CD4-positive, alpha-beta T cell treated with Interleukin-4 for 4 hours (primary cell): ENCODE measurements at places on chromosomes 3 and 15.

- DNase-seq, result no peak
Measured at GRCh38 chr15:42832576-42832975, 88.0 kb downstream of the TTBK2 start.

GRCh38 chr3:191531434-191531972 is 70.5 kb downstream of the PYDC2 start:
- DNase-seq, result no peak

GRCh38 chr3:152139651-152140050 is 129.1 kb upstream of the MBNL1 start:
- no peak for DNase-seq

- DNase-seq, result peak; percentile 4
Measured at GRCh38 chr15:99631255-99631654, 65.5 kb downstream of the MEF2A start.

DNA sequence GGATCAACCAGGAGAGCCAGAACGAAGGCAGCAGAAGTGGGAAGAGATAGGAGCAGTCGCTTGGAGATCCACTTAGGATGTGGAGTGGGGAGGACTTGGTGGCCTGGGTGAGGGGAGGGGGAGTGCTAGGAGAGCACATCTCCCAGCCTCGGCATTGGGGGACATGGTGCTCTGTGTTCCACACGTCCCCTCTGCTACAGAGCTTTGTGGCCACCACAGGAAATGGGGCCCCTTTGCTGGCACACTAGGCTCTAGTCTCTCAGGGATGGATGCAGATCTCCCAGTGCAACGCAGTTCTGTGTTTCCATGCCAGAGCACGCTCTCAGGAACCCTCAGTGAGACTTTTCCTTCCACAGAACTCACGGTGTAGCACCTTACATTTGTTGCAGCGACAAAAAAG is 68.8 kb downstream of the CHDH start:
- no peak for DNase-seq

DNA sequence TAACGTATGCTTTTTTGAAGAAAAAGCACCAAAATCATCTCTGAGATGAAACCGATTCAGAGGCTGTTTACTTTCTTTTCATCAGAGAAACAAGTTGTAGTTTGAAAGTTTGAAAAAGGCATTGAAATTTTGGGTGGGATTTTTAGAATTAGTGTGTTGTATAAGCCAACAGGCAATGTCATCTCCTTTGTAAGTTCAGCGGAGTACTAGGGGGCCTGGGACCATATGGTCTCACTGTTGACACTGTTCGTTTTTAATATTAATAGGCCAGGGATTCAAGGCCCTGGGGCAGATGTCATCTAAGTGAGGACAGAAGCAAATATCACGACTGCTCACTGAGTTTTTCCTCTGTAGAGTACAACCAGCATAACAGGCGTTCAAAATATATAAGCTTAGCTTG is 256.2 kb upstream of the RARB start:
- no peak for DNase-seq

DNA sequence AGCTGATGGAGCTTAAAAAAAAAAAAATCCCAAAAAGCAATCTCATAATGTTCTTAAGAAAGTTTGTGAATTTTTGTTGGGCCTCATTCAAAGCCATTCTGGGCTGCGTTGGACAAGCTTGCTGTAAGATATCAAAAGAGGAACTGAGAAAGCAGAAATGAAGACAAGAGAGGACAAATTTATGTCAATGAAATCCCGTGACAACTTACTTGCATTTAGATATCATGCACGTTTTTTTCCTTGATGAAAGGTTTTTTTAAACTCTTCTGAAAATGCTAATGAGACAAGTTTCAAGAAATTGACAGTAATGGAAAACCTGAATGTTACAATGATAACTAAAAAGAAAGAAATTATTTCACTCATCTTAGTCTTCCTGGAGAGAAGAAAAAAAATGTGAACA is 662.9 kb downstream of the SQOR start:
- DNase-seq, result no peak

- peak; percentile 35 for DNase-seq
Measured at GRCh38 chr3:4841776-4842440, 137.3 kb upstream of the BHLHE40 start.

DNA sequence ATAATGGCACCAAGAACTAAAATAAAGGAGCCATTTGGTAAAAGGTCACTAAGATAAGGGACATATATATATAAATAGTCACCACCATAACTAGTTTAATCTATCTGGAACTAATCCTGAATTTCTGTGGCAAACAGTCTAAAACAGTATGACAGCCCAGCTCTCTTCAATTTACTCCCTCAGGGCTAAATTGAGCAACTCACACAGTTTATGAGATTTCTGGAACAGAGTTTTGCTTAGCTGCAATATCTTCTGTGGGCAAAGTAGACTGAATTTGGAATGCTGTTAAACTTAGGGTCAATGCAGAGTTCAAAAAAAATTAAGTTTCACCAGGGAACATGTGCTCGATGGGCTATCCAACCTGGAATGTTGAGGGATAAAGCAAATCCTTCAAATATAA is 70.1 kb upstream of the VEPH1 start:
- no peak for DNase-seq

- no peak for DNase-seq
Measured at GRCh38 chr3:56818156-56818985, 16.6 kb upstream of the ARHGEF3 start.

DNA sequence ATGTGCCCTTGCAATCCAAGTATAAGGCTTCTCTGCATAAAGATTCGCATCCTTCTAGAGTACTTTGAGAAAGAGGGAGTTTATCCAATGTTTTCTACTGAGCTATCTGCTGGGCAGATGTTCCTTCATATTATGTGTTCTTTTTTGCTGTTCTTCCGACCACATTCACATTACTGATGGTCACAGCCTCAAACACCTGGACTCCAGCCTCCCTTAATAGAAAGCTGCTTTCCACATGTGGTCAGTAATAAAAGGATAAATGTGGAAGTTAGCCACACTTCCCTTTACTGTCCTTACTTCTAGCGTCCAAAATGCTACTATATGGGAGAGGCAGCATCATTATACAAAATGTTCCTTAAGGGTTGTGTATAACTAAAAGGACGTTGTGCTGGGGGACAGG is 116.9 kb downstream of the CD47 start:
- DNase-seq, result no peak

DNA sequence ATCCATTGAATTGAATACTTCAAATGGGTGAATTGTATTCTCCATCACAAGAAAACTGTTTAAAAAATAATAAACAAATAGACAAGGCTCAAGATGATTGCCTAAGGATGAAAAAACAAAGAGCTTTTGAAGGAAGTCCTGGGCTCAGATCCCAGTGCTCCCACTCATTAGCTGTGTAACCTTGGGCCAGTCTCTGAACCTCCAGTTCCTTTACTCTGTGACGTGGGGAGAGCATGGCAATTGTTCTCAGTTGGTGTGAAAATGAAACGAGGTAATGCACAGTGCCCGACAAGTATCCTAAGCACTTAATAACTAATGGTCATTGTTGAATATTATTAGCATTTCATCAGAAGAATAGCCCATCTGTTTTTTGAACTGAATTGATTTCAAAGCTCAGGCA is 40.7 kb downstream of the TNIK start:
- no peak for DNase-seq

GRCh38 chr3:158443632-158444031 is 127.4 kb upstream of the MLF1 start:
- no peak for DNase-seq

- DNase-seq, result no peak
Measured at GRCh38 chr3:193780810-193781478, 187.9 kb downstream of the OPA1 start.

DNA sequence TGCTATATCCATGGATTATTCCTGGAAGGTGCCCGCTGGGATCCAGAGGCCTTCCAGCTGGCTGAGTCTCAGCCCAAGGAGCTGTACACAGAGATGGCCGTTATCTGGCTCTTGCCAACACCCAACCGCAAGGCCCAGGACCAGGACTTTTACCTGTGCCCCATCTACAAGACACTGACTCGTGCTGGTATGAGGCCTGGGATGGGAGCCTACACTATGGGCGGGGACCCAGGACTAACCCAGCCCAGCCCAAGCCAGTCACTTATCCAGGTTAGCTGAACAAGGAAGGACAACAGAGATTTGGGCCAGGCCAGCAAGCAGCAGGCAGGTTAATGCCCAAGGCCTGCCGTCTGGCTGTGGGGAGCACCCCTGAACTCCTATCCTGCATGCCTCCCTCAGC is 45.3 kb downstream of the SEMA3G start:
- no peak for DNase-seq

DNA sequence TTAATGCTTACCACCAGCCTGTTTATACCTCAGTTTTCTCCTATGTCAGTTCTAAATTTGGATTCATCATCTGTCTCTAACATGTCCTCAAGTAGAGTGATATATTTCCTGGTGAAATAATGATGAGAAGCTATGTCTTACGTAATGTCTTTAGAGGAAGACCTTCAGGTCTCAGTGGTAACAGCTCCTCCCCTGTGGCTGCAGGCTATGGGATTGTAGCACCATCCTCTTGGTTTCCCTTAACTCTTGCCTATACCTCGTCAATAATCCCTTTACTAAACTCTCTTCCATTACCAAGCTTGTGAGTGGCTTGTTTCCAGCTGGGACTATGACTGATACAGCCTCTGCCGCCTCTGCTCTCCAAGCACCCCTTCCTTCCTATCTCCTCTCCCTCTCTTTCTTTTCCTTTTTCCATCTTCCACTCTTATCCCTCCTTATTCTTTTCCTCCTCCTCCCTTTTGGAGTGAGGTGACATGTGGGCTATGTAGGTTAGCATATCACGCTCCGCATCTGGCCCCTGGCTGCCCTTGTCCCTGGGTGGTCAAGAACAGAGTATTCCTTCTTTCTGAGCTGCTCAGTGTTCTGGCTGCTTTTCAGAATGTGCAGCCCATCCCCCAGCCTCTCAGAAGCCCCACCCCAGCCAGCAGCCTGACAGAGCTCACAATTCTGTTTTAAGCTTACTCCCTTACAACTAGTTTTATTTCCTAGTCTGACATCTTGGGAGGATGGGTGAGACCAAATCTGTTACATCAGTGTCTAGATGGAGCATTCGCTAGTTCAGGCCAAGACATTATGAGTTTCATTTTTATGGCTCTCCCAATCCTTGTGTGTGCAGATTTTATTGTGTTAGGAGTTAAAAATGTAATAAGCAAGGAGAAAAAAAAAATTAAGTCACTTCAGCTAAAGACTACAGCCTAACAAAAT is 75.0 kb upstream of the RNU6-1 start:
- no peak for DNase-seq

DNA sequence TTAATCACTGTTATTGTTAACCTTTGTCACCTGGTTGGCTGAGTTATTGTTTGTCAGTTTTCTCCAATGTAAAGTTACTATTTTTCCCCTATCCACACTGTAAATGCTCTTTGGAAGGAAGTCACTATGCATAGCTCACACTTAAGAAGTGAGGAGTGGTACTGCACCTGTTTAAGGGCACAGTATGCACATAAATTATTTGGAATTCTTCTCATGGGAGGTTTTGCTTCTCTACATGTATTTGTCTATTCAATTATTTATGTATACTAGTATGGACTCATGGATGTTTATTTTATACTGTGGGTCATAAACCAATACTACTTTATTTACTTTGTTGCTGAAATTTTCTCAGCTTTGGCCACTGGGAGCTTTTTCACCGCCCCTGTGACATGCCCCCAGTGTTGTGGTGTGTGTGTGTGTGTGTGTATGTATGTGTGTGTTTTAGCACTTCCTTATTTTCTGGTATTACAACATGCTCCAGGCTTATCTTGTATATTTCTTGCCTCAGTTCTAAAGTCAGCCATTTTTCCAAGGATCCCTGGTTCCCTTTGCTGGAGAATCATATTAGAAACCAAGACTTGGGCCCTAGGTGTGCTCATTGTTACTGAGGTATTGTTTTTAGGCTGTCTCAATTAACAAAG is 290.5 kb downstream of the KBTBD8 start:
- no peak for DNase-seq

GRCh38 chr3:156668073-156668763 is 6.2 kb upstream of the TIPARP start:
- DNase-seq, result peak; percentile 27

DNA sequence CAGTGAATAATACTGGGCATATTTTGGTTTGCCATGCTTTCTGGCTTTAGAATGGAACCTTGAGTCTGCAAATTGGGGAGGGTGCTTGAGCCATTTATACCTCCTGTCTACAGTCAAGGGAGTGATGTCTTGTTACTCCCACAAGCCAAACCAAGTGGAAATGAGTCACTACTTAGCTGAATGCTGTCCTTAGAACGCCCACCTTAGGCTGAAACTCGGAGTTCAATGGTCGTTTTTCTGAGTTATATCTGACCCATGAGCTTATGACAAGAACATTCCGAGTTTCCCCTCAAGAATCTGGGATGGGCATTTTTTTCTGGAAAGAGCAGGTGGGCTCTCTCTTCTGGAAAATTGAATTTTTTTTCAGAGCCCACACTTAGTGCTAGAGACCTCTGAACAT is 17.4 kb upstream of the CLDN18 start:
- DNase-seq, result no peak

DNA sequence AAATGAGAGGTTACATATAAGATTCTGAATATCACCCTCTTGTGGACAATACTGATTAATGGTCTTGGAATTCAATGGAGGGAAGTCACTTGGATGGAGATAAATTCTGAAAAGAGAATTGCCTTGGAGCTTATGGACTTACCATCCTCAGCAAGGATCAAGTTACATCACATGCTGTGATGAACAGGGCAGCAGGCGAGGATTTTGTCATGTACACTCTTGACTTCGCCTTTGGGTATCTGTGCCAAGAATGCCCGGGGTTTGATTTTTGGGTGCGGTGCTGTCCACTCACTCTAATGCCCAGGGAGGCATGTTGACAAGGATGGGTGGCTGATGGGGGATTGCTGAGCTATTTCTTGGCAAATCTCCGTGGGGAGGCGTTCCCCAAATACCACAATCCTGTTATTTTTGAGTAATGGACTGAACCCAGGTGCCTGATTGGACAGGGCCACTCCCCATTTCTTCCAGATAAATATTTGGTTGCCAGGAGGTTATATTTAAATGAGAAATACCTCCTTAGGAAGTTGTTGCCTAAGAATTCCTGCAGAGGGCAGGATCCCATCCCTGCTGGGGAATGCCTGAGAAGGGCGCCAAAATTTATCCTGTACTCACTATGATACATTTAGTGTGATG is 96.3 kb downstream of the TPRG1 start:
- no peak for DNase-seq

DNA sequence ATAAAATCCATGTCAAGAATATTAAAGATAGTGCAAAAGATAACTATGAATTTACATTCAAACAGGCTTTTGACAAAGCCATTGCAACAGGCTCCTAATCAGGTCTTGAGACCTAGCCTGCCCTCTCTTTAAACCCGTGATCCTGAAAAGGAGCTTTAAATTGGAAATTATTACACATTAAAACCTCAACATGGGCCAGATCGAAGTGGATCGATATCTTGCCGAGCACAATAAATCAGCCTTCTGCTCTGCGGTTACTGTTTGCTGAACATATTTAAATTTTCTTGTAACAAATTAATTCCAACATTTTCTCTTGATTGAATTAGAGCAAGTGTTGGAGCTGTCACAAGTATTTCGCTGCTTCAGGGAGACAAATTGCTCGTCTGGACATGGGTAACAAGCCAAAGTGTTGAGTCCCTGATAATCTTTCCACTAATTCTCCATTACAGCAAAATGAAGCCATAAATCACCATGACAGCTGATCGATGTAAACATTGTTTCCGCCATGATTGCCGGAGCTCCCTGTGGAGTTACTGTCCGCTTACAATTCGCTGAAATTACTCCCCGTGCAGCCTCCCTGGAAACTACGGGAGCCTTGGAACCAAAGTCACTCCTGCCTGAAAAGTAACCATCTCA is 47.6 kb downstream of the SHOX2 start:
- DNase-seq, result no peak

- no peak for DNase-seq
Measured at GRCh38 chr15:46091860-46092450, 457.1 kb downstream of the SQOR start.

- no peak for DNase-seq
Measured at GRCh38 chr3:43870120-43870519, 179.4 kb downstream of the ABHD5 start.
